ENCODE measurements at places on chromosomes 16 and 17.
A peak's percentile ranks its signal among the peaks of the same experiment; 100 is the strongest.

DNA sequence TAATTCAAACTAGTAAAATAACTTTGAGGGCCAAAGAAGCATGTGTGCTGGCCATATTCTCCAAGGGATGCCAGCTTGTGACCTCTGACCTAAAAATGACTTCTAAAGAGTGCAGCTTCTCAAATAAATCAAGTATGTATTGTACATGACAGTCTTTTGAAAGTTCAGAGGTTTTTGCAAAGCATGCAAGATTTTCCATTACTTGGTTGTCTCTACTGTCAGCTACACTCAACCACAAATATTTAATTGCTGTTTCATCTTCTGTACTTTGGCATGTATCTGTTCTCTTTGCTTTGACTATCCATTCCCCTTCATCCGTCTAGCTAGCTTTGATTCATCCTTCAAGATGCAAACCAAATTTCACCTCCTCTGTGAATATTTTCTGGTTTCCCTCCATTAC is 121.9 kb upstream of the HS3ST2 start:
- DNase-seq, result no peak

- DNase-seq, result no peak
Observed at GRCh38 chr17:38575781-38576180, 30.0 kb downstream of the SRCIN1 start.

DNA sequence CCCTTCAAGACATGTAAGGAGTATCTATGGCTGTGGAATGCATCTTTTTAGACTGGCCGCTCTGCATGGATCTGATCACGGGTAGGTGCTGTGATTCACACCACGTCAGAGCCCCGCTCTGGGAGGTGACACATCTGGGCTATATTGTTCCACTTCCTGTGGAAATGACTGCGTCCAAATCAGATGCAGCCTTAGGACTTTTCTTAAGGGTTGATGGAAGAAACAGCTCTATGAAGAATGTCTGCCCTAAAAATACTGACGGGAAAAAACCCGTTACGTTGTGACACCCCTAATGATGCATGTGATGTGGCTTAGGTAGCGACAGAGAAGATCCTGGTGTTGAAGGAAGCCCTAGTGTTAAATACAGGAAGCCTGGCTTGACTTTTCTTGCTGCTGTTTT is 12.2 kb downstream of the BANP start:
- no peak for DNase-seq

DNA sequence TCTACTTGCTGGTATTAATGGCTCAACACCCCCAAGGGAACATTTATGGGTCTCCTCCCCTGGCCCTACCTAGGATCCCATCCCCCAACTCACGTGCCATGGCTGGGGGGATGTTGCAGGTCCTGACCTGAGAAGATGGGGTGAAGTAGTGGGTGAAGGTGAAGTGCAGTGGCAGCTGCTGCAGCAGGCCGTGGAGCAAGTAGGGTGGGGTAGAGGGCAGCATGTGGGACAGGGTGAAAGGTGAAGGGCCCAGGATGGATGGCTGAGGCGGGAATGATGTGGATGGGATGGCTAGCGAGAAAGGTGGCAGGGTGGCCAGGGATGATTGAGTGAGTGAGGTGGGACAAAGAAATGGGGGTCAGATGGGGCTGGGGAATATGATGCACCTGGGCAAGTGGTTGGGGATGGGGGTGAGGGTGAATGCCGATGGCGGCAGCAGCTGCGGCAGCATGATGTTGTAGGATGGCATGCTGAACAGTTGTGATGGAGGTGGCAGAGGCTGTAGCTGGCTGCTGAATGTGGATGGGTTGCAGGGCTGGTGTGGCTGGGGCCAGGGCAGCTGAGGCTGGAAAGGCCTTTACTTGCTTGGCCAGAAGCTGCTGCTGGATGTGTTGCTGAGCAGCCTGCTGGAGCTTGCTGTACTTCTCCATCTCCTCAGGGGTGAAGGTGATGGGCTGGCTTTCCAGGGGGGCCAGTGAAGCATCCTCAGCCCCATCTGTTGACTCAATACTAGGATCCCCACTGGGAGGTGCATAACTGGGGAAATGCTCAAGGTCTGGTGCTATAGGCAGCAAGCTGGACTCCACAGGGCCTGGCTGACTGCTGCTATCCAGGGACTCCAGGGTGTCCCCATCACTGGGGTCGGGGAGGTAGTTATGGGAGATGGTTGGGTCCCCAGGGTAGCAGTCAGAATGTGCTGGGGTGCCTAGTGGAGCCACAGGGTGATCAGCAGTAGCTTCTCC is 8.3 kb upstream of the ITGA2B start:
- DNase-seq, result no peak

- peak; percentile 92 for DNase-seq
Observed at GRCh38 chr16:67029254-67030096, 526 bp downstream of the CBFB start.

GRCh38 chr16:57188711-57189002 is 2.5 kb downstream of the RSPRY1 start:
- no peak for DNase-seq

GRCh38 chr16:81718637-81719036 is 60.5 kb upstream of the PLCG2 start:
- no peak for DNase-seq

- no peak for DNase-seq
Observed at GRCh38 chr17:30207655-30208054, 27.8 kb downstream of the SLC6A4 start.

- no peak for DNase-seq
Observed at GRCh38 chr17:41620583-41621434, 3.6 kb downstream of the KRT17 start.

- DNase-seq, result no peak
Observed at GRCh38 chr17:6259899-6260298, 175.0 kb downstream of the AIPL1 start.

GRCh38 chr17:33436321-33436720 is 143.2 kb upstream of the ASIC2 start:
- no peak for DNase-seq

DNA sequence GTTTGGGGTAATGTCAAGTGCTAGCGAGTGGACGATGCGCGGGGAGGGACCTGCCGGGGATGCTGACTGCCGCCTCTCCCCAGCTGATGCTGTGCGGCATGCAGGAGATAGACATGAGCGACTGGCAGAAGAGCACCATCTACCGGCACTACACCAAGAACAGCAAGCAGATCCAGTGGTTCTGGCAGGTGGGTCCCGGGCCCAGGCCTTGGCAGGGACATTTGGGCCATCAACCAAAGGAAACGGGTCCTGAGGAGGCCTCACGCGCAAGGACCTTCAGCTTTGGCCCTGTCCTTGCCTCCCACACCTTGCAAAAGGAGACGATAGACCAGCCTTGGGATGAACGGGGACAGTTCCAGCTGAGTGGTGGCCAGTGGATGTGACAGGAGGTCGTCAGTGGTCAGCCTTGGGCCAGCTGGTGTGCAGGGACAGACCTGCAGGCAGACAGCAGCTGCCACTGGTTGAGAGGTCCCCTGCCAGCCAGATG is 13.6 kb upstream of the CLEC18A start:
- DNase-seq, result no peak

DNA sequence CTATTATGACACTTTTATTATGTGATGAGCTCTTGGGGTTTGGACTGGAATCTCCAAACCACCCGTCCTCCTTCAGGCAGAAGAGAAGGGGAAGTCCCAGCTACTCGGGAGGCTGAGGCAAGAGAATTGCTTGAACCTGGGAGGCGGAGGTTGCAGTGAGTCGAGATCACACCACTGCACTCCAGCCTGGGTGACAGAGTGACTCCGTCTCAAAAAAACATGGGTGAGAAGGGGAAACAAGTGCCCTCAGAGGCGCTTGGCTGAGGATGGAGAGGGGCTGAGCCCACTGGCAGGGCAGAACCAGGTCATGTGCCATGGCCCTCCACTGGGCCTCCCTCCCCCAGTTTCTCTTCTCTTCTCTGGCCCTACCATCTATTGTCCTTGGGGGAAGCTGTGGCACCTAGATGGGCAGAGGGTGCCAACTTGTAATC is 120.9 kb upstream of the SMURF2 start:
- no peak for DNase-seq

- DNase-seq, result no peak
Observed at GRCh38 chr16:11205754-11206581, 50.0 kb downstream of the SOCS1 start.

- DNase-seq, result no peak
Observed at GRCh38 chr16:81151648-81152310, 55.6 kb upstream of the GCSH start.

GRCh38 chr17:73765824-73766563 is 121.7 kb upstream of the SDK2 start:
- no peak for DNase-seq

DNA sequence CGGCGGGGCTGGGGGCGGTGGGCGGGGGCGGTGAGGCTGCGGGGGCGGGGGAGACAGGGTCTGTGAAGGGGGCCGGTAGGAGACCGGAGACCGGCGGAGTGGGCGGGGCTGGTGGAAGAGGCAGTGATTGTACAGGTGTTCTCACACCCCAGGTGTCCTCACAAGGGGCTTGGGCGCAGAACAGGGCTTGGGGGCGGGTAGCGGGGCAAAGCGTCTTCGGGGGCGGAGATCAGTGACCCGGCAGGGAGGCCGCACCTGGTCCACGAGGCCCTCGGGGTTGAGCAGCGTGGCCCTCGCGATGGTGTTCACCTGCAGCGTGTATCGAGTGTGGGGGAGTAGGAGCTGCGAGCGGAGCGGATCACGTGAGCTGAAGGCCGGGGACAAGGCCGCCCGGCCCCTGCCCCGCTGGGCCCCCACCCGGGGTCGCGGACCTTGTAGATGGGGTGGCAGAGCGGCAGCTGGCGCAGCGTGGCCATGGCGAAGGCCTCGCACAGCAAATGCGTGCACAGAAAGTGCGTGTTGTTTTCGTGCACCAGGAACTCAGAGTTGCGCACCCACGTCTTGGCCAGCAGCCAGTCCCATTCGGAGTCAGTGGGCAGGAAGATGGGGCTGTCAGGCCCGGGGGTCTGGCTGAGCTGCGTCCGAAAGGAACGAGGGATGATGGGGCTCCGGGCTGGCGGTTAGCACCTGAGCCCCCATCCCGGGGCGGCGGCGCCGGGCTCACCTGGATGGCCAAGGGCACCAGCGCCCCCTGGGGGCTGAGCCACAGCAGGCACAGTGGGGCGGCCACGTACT is 8.5 kb downstream of the ALOXE3 start:
- DNase-seq, result peak; percentile 82

GRCh38 chr16:85327731-85328675 is 215.7 kb upstream of the CIBAR2 start:
- DNase-seq, result peak; percentile 78

GRCh38 chr17:2344528-2344927 is 7.2 kb downstream of the SGSM2 start:
- no peak for DNase-seq

GRCh38 chr17:16991349-16992009 is 19.6 kb upstream of the TNFRSF13B start:
- peak; percentile 44 for DNase-seq

DNA sequence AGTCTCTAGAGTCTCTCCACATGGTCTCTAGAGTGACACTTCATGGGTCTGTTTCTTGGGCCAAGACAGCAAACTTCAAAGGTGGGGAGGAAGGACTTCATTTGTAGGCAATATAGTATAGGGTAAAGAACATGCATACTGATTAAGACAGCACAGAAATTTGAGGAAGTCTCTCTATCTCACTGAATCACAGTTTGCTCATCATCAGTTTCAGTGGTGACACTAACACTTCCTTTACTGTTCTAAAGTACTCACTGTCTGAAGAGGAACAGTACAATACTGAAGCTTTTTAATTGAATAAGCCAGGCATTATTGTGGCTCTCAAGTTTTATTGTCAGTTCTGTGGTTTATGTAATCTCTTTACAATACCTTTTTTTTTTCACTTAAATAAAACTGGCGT is 656.4 kb upstream of the CDH8 start:
- DNase-seq, result no peak

- DNase-seq, result no peak
Observed at GRCh38 chr16:1580956-1581355, 30.9 kb downstream of the IFT140 start.

GRCh38 chr16:84699712-84700445 is at the start of gene USP10:
TSS of gene USP10 (plus strand) at chr16:84700000. CDS start at chr16:84700091, 91 bp downstream.
- peak; percentile 81 for DNase-seq

GRCh38 chr16:81730090-81731051 is 48.7 kb upstream of the PLCG2 start:
- peak; percentile 93 for DNase-seq

GRCh38 chr17:27947005-27947406 is 53.8 kb upstream of the LYRM9 start:
- DNase-seq, result no peak

DNA sequence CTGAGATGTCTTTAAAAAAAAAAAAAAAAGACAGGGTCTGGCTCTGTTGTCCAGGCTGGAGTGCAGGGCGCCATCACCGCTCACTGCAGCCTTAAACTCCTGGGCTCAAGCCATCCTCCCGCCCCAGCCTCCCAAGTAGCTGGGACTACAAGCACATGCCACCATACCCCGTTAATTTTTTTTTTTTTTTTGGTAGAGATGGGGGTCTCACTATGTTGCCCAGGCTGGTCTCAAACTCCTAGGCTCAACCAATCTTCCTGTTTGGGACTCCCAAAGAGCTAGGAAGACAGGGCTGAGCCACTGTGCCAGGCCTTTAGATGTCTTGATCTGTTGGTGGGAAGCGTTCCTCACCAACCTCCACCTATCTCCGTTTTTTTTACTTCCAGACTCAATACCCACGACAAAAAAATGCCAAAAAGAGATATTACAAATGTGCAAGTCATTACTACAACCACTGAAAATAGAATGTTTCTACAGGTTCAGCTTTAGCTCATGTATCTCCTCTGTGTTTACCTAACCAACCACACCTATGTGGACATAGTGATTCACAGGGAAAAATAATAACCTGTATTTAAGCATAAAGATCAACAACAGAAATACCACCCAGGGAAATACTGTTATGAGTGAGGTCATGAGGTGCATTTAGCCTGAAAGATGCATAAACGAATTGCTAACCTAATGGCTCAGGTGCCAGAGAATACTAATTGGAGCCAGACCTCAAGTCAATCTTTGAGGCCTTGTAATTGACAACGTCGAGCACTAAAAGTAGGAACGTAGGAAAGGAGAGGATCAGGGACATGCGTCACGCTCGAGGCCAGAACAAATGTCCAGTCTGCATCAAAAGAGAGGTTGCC is 22.6 kb downstream of the NACA2 start:
- DNase-seq, result no peak

- DNase-seq, result no peak
Observed at GRCh38 chr16:46894036-46894672, 10.0 kb downstream of the GPT2 start.

DNA sequence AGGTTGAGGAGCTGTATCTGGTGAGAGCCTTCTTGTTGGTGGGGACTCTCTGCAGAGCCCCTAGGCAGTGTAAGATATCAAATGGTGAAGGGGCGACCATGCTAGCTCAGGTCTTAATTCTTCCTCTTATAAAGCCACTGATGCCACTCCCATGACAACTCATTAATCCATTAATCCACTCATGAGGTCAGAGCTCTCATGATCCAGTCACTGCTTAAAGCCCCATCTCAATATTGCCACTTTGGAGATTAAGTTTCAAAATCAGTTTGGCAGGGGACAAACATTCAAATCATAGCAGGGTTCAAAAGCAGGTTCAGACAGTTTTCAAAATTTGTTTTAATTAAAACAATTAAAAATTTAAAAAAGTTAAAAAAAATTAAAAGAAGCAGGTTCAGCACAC is 13.1 kb upstream of the SPECC1 start:
- DNase-seq, result no peak

- DNase-seq, result no peak
Observed at GRCh38 chr17:36667922-36668321, 66.5 kb downstream of the MRM1 start.
